Head of caudate nucleus (tissue), 42 donors: ENCODE measurements at places on chromosomes 1 and 21.
A peak's percentile ranks its signal among the peaks of the same experiment; 100 is the strongest.

- DNase-seq, result peak; percentile 68
Measured at GRCh38 chr1:225467193-225468020, 39.6 kb upstream of the LBR start.

GRCh38 chr1:245000872-245001188 is 136.5 kb upstream of the HNRNPU start:
- DNase-seq, result no peak

DNA sequence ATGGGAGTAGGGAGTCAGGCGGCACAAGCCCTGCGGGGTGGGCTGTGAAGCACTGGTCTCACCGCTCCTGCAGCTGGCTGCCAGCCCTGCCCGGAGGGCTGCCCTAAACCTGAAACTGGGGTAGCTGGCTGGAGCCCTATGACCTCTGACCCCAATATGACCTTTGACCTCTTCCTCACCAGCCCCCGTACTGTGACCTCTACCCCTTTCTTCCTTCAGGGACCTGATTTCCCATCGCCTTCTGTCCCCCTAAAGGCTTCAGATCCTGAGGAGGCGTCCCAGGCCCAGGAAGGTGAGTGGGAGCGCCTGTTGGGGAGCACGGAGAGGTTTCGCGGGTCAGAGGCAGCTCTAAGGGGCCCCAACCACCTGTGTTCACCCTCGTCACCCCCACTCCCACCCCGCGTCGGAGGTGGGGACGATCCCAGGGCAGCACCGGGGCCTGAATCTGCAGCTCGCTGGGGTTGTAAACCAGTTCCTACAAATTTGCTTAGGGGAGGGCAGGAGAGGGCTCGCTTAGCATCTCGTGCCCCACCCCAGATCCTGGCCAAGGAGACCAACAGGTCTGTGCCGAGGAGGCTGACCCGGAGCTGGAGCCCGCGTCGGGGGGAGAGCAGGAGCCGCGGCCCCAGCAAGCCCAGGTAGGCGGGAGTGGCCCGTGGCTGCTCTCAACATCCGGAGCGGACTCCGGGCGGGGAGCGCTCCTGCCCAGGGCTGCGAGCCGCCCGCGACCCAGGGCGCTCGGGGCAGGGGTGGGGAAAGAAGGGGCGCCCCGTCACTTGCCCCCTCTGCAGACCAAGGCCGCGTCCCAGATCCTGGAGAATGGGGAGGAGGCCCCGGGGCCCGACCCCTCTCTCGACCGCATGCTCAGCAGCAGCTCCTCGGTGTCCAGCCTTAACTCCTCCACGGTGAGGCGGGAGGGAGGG is 7.3 kb downstream of the SYTL1 start:
- DNase-seq, result no peak

DNA sequence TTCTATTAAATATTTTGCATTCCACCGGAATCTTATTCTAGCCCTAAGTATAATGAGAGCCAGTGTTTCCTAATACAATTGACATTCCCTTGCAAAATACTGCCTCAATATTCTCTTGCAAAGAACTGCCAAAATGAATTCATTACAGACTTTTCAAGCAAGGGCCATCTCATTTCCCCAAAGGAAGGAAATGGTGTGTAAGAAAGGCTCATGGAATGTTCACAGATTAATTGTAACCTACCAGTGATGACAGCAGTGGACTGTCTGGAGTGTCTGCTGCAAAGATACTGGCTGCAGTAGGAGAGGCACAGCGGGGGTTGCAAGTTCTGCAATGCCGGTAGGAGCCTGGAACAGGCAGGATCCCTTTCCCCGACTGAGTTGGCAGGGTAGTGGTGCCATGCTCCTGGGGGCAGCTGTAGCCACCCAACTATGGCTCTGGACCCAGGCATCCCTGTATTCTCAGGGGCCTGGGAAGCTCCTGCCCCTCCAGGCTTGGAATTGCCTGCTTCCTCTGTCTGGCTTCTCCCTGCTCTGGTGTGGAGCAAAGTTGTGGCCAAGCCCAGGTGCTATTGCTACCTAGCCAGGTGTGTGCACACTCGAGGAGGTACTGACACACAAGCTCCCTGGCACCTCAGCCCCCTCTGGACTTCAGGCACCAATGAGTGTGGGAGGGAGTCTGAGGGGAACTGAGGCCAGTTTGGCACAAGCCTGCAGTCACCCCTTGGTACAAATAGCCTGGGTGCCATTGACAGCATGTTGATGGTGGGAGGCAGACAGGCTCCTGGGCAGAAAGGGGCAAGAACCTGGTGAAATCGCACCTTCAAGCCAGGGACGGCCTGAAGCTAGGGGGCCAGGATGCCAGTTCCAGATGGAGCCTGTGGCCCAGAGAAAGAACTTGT is 1371.0 kb downstream of the KCNT2 start:
- no peak for DNase-seq

GRCh38 chr1:182752077-182752988 is 37.2 kb upstream of the NPL start:
- no peak for DNase-seq

GRCh38 chr1:229378586-229379367 is 35.9 kb upstream of the CCSAP start:
- no peak for DNase-seq

GRCh38 chr1:154873321-154873950 is 3.4 kb upstream of the KCNN3 start:
- DNase-seq, result no peak

DNA sequence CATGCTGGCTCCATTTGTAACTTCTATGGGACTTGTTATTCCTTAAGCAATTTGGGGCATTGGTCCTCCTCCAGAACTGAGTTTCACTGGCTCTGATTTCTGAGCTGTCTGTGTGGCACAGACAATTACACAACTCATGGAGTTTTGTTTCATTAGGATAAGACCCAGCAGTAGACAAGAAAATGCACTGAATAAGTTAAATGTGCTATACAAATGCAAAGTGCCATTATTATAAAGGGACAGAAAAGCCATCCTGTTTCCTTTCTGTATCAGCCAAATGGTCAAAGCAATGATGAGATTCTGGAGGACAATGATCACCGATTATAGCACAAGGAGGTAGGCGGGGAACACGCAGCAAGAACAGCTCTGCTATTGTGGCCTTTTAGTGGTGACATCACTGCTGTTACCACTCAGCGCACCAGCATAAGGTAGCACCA is 81.9 kb downstream of the CNIH3 start:
- DNase-seq, result no peak

DNA sequence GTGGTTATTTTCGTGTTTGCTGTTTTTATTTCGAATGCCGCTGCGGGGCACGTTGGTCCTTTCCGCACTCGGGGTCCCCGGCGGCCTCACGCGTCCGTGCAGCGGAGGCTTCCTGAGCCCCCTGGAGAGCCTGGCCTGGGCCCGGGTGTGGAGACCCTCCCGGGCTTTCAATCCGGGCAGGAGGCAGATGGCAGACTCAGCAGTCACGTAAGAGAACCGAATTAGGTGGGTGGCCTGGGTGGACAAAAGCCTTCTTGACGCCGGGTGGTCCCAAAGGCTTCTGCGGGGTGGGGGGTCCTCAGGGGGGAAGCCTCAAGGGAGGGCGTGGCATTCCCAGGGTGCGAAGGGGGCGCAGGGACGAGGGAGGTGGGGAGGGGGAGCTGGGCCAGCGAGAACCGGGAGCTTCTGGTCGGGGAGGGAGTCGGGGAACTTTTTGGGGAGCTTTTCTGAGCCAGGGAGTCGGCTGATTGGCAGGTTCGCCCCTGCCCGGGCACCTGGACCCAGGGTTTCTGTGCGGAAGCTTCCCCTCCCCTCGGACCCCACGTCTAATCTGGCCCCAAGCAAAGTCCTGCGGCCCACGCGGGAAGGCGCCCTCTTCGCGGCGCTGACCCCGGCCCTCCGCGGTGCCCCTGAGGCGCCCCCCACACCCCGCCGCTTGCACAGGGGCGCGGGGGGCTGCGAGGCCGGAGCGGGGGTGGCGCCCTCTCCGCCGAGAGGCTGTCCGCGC is 1.3 kb upstream of the HES4 start:
- DNase-seq, result no peak

DNA sequence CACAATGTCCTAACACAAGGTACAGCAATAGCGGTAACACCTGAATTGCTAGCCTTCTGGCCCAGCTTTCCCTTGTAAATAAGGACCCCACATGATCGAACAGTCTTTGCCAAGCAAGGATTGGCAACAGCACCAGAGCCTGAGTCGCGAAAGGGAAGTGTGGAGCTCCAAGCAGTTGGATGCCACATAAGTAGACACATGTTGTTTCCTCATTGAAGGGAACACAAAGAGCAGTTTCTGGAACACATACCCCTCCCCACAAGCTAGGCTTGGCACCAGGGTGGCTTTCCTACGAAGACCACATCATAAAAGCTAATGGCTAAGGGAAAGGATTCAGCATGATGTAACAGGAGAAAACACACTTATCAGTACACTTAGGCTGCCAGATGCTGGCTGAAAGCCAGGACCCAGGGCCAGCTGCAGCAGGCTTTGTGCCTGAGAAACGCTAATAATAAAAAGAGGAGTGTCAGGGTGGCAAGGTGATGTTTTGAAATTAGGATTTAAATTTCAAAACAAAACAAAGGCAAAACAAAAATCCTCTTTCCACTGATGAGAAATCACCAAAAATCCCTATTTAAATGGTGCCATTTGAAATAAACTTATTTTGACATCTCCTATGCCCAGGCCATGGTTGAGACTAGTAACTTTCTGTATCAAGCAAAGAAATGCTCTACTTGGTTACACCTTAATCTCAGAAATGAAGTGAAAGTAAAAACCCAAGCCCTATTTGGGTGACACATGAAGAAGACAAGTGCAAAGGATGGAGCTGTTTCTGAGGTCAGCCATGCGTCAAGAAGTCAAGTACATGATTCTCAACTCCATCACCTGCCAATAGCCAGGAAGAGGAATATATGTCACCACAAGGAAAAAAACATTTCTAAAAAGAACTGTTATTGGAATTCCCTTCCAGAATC is 11.9 kb upstream of the CPLANE2 start:
- peak; percentile 69 for DNase-seq

DNA sequence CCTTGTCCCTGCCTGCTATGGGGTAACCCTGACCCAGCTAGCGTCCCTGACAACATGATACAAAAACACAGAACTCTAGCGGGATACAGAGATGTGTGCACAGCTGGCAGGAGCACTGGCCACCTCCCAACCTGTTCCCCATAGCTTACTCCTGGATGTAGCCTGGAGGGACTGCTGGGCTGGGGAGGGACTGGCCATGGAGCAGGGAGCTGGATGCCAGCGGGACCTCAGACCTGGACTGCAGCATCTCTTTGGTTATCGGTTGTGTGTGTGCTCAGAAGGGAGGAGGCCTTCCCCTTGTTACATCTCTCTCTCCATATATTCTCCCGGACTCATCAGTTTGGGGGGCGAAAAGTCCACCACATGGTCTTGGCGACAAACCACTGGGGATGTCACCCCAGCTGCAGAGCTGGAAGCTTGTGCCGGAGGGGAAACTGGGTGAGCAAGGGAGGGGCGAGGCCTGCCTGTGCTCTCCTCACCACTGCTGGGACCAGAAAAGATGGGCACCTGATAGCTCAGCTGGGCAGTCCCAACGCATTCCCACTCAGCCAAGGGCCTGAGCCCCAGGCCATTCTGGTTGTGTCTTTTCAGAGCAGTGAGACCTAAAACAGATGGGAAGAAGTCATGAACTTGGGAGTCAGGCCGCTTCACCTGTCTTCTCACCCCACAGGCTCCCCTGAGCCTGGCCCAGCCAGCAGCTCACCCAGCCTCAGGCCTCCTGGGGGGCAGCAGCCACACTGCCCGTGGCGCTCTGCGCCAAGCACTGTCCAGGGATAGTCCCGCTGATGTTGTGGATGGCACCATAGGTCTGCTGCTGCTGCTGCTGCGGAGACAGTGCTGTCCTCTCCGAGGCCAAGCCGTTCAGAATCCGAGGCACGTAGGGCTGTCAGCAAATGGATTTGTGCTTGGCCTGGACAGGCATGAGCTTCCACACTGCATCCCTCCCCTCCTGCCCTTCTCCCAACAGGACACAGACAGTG is 35.6 kb downstream of the TMEM63A start:
- DNase-seq, result no peak

DNA sequence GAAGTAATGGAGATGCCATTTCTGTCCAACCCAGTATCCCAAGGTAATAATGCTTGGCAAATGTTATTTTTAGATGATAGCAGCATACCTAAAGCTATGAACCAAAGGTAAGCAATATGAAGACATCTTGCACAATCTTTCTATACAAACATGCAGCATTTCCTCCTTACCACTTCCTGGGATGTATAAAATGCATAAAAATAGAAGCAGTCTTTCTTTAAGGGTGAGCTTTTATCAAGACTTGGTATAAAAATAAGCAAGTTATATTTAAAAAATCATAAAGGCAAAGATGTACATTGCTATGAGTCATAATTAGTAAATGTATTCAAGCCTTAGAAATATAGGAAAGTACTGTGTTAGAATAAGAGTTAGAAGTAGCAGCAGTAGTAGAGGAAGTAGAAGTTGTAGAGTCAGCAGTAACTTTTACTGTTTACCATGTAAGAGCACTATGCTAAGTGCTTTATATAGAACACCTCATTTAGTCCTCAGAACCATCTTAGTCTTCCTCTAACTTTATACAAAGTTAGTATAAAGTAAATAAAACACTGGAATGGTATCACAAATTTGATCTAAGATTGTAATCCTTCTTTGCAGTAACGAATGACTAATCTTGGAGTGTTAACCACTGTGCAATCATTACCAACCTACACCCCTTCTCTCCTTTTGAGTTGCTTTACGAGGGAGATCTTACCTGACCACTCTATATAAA is 371.3 kb downstream of the VAV3 start:
- no peak for DNase-seq

DNA sequence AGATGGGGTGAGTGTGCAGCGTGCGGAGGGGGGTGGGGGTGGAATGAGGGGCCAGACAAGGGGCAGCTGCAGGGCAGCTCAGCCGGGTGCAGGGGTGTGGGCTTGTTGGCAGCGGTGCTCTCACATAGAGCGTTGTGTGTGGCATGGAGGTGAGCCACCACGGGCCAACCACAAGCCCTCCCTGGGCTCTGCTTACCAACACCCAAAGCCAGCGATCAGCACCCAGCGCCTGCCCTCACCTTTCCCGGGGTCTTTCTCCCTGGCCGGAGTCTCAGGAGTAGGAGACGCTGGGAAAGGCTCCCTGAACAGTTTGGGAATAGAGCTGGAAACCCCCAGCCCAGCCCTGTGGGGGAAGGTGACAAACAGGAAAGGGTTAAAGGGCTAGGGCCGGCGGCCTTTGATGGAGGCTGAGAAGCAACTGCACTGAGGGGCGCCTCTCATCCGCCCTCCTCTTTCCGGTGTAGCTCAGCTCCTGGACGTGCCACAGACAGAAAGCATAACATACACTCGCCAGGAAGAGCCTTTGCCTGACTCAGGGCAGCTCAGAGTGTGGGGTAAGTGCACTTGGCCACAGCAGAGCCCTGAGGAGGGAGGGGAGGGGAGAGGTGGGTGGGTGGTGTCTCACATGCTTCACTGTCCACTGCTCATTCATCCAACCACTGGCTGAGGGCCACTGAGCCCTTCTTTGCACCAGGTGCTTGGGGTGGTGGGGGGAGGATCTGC is 577 bp downstream of the IKBKE start:
- DNase-seq, result no peak
